ENCODE measurements at places on chromosomes 1 and 21.

DNA sequence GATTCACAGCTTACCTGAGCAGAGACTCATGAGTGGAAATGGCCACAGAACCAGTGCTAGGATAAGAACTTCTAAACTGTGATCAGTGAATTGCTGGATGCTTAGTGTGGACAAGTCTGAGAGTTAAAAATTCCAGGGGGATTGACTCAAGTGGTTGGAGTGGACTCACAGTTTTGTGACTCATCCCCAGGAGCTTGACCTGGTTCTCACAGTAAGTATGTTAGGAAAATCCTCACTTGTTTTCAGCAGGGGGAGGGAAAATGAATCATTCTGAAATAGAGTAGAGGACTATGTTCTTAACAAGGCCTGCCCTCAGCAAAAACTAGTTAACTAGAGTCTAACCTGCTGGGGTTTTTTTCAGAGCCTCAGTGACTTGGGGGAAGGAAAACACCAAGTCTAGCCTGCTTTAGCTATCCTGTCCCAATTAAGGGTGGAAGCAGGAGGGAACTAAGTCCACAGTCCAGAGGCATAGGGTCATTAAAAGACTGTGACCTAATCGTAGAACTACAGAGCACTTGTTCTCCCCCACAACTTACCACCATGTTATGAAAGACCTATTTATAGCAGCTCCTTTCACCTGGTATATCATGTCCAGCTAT, 6.1 kb upstream of the CDC73 start:
- peak; percentile 33 for DNase-seq

GRCh38 chr1:35038723-35039122, 7.0 kb upstream of the ZMYM6 start:
- no peak for DNase-seq

DNA sequence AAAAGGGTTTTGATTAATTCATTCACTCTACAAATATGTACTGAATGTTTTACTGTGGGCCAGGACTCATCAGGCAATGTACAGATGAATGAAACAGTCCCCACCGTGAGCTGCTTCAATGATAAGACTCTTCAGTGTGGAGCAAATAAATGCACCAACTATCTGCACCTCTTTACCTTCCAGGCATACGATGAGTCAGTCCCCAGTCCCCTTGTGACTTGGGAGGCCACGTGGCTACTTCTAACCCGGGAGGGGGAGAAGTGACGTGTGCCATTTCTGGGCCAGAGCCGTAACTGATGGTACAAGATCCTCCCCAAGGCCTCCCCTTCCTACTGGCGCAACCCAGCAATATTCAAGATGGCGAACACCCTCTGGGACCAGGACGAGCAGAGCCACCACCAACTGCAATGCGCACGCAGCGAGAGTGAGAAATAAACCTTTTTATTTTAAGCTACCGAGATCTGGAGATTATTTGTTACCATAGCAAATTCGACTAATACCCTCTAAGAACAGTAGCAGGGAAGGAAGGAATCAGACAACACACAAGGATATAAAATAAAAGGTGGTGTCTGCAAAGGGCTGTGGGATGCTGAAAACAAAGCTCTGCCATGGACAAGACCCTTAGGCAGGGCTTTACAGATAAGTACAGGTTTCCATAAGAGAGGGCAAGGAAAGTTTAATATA, 74.5 kb downstream of the NPHP4 start:
- DNase-seq, result no peak

DNA sequence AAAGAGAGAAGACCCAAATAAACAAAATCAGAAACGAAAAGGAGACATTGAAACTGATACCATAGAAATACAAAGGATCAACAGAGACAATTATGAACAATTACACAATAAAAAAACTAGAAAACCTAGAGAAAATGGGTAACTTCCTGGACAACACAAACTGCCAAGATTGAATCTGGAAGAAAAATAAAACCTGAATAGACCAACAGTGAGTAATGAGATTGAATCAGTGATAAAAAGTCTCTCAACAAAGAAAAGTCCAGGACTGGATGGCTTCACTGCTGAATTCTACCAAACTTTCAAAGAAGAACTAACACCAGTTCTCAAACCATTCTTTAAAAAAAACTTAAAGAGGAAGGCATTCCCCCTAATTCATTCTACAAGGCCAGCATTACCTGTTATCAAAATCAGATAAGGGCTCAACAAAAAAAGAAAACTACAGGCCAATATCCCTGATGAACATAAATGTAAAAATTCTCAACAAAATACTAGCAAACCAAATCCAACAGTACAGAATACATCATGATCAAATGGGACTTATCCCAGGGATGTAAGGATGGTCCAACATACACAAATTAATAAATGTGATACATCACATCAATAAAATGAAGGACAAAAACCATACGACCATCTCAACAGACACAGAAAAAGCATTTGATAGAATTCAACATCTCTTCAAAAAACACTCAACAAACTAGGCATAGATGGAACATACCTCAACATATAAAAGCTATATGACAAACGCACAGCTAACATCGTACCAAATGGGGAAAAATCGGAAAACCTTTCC, 119.9 kb downstream of the ACBD6 start:
- DNase-seq, result no peak

GRCh38 chr1:152141971-152142584, 16.9 kb downstream of the RPTN start:
- DNase-seq, result no peak
